Activated CD4-positive, alpha-beta memory T cell treated with anti-CD3 and anti-CD28 coated beads for 36 hours (primary cell): ENCODE measurements at places on chromosomes 7 and 10. TPM values are rescaled to one million over a fixed set of nuclear protein-coding genes. Genes with fewer than 3 reads are reported as not detected.

DNA sequence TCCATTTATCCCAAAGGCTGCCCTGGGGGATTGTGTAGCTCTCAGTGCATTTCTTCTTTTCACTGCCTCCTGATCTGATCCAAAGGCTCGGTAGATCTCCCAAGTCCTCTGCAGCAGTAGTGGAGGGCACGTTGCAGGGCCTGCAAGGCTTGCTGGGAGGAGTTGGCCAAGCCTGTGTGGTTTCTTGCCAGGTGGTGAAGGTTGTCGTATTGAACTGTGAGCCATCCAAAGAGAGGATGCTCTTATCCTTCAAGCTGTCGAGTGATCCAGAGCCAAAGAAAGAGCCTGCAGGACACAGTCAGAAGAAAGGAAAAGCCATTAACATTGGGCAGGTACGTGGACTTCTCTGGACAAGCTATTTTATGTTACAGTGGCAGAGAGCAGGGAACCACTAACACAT is 21.2 kb downstream of the PDCD11 start:
- DNase-seq = no peak

DNA sequence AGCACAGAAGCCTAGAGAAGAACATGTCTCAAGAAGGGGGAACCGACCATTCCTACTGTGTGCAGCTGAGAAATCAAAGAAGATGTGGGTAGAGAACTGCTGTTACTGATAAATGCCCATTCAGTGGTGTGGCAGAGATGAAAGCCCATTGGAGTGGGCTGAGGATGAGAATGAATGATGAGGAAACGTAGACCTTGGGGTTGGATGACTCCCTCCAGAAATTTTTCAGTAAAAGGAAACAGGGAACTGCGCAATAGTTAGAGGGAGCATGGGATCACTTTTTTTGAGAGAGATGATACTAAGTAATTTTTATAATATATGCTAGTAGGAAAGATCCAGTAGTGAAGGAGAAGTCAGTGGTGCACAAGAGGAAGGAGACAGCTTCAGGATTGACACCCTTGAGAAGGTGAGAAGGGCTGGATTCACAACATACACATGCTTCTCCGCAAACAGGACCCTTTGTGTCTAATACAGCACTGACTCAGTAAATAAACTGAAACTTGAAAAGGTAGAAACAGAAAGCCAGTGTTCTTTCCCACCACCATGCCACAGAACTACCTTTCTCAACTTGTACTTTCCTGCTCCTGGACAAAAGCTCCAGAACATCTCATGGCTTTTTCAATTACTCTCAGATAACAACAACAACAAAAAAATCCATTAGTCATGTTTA is 104.7 kb upstream of the IL6 start:
- DNase-seq = no peak

GRCh38 chr7:66258409-66258808 is 53.3 kb downstream of the TPST1 start:
- no peak for DNase-seq

- DNase-seq = no peak
Observed at GRCh38 chr10:85993840-85994507, 372.6 kb downstream of the GRID1 start.

The MYO1G gene
- 436 TPM for total RNA-seq

DNA sequence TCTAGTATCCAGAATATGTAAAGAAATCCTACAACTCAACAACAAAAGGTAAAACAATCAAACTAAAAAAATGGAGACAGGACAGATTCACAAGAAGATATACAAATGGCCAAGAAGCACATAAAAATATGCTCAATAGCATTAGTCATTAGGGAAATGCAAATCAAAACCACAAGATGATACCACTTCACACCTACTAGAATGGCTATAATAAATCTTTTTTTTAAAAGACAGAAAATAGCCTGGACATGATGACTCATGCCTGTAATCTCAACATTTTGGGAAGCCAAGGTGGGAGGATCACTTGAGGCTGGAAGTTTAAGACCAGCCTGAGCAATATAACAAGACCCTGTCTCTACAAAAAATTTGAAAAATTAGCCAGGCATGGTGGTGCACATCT is 27.9 kb upstream of the CHCHD3 start:
- DNase-seq = no peak

The SLC13A1 gene
- not detected for total RNA-seq

The CAMK2B gene
- 0.46 TPM for total RNA-seq

GRCh38 chr10:29709484-29710002 is 74.8 kb upstream of the SVIL start:
- no peak for DNase-seq

DNA sequence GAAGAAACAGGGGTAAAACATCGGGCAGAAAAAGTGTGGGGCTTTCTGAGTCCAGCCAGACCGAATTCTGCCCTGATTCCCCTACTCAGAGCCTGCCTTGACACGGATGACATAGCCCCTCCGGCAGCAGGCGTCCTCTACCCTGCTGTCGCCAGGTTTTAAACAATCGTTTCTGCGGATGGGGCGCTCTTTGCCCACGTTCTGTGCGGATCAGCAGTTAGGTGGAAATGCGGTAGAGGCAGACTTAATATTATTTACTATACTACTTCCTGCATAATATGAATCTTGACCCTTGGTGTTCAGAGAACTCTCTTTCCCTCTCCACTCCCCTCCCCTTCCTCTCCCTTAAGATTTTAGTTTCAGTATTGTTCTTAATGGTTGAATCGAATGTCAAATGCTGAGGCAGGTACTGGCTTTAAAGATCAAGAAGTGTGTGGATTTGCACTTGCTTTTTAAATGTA is 2.4 kb downstream of the GATA3 start:
- peak; percentile 78 for DNase-seq

DNA sequence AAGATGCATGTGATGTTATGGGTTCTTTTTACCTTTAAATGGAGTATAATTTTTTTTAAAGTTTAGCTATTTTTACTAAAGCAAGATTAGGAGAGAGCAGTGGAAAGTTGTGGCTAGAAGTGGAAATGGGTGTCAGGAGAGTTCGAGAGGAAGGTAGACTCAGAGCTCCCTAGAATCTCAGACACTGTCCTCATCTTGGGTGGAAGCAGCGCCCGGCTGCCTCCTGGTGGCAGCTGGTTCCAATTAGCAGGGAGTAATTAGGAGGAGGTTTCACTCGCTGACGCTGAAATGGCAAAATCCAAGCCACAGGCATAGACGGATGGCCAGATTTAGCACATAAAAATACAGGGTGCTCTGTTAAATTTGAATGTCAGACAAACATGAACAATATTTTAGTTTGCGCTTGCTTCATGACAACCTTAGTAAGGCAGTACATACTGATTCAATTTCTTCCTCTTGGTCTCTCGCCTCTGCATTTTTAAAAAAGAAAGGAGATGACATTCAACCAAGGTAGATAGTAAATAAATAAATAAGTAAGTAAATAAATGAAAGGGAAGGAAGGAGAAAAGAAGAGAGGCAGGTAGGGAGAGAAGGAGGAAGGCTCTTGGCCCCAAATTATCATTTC is 58.5 kb downstream of the LGI1 start:
- DNase-seq = peak; percentile 57

DNA sequence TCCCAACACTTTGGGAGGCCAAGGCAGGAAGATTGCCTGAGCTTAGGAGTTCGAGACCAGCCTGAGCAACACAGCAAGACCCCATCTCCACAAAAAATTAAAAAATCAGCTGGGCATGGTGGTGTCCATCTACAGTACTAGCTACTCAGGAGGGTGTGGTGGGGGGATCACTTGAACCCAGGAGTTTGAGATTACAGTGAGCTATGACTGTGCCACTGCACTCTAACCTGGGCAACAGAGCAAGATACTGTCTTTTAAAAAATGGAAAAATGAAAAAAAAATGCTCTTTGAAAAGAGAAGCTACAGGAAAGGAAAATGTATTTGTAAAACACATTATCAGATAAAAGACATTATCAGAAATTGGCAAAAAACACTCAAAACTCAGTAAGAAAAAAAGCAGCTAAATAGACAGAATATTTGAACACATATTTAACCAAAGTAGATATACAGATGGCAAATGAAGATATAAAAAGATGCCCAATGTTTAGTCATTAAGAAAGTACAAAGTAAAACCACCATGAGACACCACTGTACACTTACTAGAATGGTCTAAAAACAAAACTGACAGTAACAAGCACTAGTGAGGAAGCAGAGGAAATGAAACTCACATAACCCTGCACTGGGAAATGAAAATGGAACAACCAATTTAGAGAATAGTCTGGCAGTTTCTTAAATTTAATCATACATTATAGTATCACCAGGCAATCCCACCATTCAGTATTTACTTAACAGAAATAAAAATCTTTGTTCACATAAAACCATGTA is 40.5 kb downstream of the NRBF2 start:
- DNase-seq = no peak

- no peak for DNase-seq
Observed at GRCh38 chr7:141333459-141333858, 217.8 kb upstream of the AGK start.

DNA sequence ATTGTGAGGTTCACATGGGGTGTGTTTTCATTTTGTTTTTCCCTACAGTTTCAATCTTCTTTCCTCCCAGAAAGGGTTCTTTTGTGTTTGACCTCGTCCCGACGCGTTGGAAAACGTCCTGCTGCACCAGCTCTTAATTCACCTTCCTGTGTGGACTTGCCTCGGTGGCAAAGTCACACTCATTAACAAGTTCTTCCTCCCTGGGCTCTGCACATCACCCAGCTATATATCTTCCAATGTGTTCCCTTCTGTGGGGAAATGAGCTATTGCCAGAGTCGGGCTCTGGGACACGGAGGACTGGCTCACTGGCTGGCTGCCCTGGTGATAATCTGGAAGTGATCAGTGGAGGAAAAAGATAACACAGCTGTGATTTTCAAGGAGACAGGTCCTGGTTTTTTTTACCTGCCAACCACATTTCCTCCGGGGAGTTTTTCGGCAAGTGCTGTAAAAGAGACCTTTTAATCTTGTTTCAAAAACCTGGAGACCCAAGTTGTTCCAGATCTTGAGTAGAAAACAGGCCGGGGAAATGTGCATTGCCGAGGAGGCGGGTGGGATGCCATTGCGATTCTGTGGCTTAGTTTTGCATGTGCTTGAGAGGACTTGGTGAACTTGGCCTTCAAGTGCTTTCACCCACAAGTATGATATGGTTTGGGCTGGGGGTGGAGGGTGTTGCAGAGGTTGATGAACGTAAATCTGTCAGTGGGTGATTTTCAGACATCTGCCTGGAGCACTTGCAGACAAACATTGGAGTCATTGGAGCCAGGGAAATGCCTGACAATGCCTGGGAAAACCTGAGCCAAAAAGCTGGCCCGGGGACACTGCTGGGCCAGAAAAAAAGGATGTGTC is 96.5 kb upstream of the CREB5 start:
- DNase-seq = no peak

The CLDN4 gene
- 0.14 TPM for total RNA-seq

The IL15RA gene
- total RNA-seq = 20.1 TPM

The PODXL gene
- 1.3 TPM for total RNA-seq

- DNase-seq = no peak
Observed at GRCh38 chr10:58026036-58026435, 241.7 kb downstream of the IPMK start.
